ENCODE measurements at places on chromosomes 1 and 21.

- peak; percentile 84 for DNase-seq
These were observed 44.6 kb downstream of the NFYC start for GRCh38 chr1:40736085-40736531.

GRCh38 chr1:187033693-187034390, 205.1 kb downstream of the PLA2G4A start:
- DNase-seq, result no peak

- no peak for DNase-seq
These were observed 66.3 kb downstream of the VWA5B1 start for GRCh38 chr1:20356850-20357459.

- DNase-seq, result peak; percentile 59
These were observed 38.1 kb upstream of the PTCH2 start for GRCh38 chr1:44881011-44881632.

DNA sequence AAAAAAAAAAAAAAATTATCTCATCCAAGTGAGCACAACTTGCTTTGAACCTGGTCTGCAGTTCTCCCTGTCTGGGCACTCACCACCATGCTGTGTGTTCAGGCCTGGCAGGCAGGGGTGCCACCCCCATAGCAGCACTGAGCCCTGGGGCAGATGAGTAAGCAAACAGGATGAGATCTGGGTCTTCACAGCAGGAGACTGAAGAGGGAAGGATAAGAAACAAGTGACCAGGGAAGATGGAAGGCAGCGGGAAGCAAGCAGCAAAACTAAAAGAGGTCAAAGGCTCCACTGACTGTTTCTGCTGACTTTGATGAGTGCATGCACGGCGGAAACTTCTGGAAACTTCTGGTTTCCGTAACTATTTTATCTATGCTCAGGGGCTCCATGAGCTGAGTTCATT, 133.5 kb upstream of the SOD1 start:
- no peak for DNase-seq

DNA sequence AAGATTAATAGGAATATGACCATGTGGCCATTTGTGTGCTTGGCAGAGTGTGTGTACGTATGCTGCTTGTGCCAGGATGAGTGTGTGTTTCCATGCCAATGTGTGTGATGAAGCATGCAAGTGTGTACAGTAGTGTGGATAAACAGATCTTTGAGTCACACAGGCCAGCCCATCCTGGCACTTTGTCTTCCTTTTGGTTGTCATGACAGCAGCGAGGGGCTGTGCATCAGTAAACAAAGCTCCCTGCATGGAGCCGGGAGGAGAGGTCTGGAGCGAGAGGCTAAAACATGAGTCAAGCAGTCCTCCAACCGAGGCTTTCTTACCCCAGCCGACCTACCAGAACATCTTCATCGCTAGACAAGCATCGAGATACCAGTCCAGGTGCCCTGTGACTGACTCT, 221.2 kb downstream of the CACNA1E start:
- DNase-seq, result no peak

DNA sequence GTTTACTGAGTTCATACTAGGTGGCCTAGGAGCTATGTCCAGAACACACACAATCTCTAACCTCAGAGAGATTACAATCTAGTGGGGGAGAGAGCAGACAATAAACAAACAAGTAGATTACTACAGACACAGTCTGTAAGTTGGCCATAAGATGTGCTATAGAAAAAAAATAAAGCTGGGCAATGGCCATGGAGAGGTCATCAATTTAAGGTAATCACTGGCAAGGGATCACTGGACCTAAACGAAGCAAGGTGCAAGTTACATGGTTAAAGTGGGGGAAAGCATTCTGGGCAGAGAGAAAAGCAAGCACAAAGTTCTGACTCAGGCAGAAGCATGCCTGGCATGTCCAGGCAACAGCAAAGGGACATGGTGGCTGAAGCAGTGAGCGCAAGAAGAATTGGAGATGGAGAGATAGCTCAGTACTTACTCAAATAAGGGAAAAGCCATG, 147.0 kb downstream of the RERE start:
- no peak for DNase-seq

DNA sequence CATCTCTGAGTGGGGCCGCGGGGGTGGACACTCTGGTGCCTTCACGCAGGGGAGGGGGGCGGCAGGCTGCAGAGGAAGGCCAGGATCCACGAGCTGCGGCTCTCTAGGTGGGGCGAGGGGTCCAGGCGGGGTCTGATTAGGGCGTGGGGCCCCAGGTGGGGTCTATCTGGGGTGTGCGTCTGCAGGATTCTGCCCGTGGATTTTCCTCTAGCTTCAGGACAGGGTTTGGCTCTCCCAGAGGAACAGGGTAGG, 6.3 kb downstream of the JMJD4 start:
- DNase-seq, result no peak

- DNase-seq, result no peak
These were observed 22.5 kb upstream of the CAP1 start for GRCh38 chr1:40017951-40018575.

DNA sequence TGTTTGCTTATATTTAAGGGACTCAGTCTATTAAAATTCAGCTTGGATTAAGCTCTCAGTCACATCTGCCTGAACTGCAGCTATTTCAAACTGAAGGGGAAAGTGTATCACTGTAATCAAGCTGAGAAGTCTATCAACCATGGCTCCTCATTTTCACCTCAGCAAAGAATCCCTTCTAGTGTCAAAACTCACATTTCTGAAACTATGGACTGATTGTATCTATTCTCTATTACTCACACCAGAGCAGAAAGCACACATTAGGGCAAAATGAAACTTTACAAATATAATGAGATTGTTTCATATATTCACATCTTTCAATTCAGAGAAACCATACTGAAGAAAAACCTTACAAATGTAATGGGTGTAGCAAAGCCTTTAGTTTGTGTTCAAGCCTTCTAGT, 14.6 kb upstream of the C1orf146 start:
- DNase-seq, result no peak

- no peak for DNase-seq
These were observed 12.0 kb upstream of the BRWD1 start for GRCh38 chr21:39325458-39325857.

GRCh38 chr1:206676499-206676898, 8.2 kb upstream of the MAPKAPK2 start:
- no peak for DNase-seq

GRCh38 chr1:205563927-205564441, 59.5 kb downstream of the CDK18 start:
- DNase-seq, result no peak

GRCh38 chr1:27469334-27469733, 20.6 kb downstream of the WASF2 start:
- no peak for DNase-seq

DNA sequence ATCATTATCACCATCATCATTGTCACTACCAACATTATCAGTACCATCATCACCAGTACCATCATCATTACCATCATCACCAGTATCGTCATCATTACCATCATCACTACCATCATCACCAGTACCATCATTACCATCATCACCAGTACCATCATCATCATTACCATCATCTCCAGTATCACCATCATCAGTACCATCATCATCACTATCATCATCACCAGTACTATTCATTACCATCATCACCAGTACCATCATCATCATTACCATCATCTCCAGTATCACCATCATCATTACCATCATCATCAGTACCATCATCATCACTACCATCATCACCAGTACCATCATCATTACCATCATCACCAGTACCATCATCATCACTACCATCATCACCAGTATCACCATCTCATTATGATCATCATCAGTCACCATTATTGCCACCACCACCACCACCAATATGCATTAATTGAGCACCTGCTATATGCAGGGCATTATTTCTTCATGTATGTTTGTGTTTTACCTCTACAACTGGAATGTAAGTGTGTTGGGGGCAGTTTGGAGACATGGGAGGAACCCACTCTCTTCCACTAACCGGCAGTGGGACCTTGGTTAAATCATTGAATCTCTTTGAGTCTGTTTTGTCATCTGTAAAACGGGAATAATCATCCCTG, 7.0 kb downstream of the ZBTB8B start:
- DNase-seq, result no peak

DNA sequence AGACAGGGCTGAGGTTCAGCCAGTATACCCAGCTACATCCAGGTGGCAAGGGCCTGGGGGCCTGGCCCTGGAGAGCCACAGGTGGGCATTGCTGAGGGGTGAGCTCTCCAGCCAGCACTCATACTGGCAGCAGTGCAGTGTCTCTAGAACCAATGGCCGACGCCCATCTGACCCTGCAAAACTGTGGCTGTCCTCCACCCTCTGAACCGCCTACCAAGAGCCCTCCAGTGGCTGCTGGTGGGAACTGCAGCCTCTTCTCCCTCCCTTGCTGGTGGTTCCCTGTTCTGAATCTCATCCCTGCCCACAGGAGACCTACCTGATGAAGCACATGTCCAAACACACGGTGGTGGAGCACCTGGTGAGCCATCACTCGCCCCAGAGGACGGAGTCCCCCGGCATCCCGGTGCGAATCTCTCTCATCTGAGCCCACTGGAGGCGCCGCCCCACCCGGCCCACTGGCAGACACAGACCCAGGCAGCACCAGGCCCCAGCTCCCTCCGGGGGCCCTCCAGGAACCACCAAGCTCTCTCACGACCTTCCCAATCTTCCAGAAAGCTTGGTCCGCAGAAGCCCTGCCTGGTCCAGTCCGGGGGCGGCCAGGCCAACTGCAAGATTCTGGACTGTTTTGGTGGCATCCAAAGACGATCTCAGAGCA, 22.1 kb downstream of the A3GALT2 start:
- peak; percentile 67 for DNase-seq

Measured in fibroblast of lung (primary cell).